Stimulated activated CD8-positive, alpha-beta memory T cell treated with anti-CD3 and anti-CD28 coated beads, Interleukin-4, amount 100 ng/mL, for 1 hour (primary cell): ENCODE measurements at places on chromosomes 6 and 20.

GRCh38 chr6:90387826-90388225 is 91.2 kb upstream of the BACH2 start:
- DNase-seq, result no peak

GRCh38 chr6:152271776-152272464 is 365.2 kb downstream of the SYNE1 start:
- DNase-seq, result no peak

DNA sequence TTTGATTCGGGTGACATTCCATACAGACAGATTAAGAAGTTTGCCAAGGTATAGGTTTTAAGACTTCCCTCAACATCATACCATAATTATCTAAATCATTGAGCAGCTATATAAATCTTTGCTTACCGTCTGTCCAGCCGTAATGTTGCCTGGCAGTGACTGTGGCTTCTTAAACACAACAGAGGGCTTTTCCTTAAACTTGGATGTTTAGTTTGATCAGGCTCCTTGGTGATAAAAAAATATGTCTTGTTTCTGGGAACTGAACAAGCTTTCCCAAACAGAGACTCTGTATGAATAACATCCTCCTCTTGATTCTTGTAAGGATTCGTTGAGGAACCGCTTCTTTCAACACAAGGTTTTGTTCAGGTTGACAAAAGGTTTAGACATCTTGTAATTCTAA is 130.9 kb downstream of the QKI start:
- no peak for DNase-seq

GRCh38 chr6:16747232-16748024 is 13.8 kb downstream of the ATXN1 start:
- DNase-seq, result no peak

GRCh38 chr6:57294862-57295445 is 22.5 kb upstream of the PRIM2 start:
- no peak for DNase-seq

DNA sequence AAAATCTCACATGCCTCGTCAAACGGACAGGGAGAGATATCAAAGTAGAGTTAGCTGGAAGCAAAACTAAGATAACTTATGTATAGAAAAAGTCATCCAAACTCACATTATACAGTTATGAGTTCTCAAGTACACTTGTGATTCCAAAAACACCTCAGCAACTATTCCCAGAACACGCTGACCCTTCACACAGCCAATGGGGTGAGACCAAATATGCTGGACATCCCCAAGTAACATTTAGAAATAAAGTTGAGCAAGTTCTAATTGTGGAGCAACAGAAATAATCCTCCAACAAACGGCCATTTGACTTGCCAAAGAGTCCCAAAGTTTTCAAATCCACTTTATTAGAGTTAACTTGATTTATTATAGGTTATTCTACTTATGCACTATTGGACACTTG is 52.4 kb downstream of the LY86 start:
- DNase-seq, result no peak

GRCh38 chr20:51532577-51533191 is 9.8 kb downstream of the NFATC2 start:
- no peak for DNase-seq

GRCh38 chr20:16898433-16898832 is 150.3 kb downstream of the OTOR start:
- no peak for DNase-seq

DNA sequence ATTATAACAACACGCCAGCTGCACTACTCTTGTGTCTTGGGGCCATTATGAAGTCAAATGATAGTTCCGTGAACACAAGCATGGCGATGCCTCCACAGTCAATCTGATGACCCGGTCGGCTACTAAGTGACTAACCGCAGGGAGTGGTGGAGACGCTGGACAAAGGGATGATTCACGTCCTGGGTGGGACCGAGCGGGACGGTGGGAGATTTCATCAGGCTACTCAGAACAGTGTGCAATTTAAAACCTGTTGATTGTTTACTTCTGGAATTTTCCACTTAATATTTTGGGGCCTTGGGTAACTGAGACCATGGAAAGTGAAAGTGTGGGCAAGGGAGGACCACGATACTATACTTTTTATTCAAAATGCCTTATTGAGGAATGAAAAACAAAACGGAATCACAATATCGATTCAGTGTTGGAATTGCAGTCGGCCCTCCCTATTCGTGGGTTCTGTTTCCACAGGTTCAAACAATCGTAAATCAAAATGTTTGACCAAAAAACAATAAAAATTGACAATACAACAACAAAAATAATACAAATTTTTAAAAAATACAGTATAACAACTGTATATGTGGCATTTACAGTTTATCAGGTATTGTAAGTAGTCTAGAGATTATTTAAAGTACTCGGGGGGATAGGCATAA is 66.5 kb downstream of the MYLK4 start:
- no peak for DNase-seq

GRCh38 chr6:33431880-33432541 is 12.1 kb downstream of the SYNGAP1 start:
- no peak for DNase-seq

- no peak for DNase-seq
Observed at GRCh38 chr6:160455081-160455480, 106.9 kb downstream of the SLC22A3 start.

- no peak for DNase-seq
Observed at GRCh38 chr6:149913085-149913484, 9.8 kb downstream of the RAET1G start.

- DNase-seq, result no peak
Observed at GRCh38 chr6:30206799-30207618, 6.2 kb downstream of the TRIM26 start.

GRCh38 chr20:44181611-44182010 is 5.4 kb downstream of the JPH2 start:
- no peak for DNase-seq

DNA sequence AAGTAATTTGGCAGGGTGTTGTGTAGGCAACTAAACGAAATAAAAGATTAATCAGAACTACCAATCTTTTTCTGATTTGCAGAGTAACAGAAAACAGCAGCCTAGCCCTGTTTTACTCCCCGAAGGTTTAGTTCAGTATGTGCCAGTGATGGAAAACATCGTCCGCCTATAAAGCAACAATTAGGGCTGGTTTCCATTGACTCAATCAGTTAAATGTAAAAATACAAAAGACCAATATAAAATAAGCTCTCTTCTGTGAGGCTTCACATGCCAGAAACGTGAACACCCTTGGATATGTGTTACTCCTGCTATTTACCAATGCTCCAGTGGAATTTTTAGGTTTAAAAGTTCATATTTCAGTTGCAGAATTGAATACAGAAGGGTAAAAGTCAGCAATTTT is 210.5 kb upstream of the RSPO3 start:
- no peak for DNase-seq

DNA sequence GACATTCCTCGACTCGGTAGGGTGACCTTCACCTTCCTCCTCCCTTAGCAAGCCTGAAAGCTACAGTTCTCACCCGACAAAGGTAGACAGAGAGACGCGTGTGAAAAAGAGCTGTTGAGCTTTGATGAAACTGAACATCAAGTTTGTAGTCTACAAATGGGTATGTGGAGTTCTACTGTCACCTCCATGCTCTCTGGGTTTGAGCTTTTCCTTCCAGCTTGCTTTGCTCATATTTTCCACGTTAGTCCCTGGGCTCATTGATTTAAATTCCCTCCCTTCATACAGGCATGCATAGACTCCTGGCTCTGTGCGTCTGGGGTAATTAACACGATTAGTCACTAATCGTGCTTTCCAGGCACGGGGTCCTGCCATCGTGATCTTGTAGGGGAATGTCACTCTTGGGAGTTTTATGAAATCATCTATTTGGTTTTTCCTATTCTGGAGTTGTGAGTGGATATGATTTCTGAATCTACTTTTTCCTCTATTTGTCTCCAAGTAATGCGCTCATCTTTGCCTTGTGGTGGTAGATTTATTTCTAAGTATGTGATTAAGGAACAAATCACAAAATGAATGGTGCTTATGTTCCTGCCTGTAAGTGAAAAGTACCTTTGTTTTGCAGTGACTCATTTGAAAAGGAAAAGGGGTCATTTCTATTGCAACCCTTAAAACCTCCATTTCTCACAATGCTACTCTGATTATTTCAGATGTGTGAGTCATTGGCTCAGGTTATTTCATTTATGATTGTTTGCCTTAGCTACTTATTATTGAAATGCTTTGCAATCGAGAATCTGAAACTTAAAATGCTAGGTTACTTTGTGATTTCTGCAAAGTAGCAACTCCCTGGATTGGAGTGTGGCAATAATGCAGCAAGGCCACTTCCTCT is 154.6 kb downstream of the ZDHHC14 start:
- DNase-seq, result no peak

DNA sequence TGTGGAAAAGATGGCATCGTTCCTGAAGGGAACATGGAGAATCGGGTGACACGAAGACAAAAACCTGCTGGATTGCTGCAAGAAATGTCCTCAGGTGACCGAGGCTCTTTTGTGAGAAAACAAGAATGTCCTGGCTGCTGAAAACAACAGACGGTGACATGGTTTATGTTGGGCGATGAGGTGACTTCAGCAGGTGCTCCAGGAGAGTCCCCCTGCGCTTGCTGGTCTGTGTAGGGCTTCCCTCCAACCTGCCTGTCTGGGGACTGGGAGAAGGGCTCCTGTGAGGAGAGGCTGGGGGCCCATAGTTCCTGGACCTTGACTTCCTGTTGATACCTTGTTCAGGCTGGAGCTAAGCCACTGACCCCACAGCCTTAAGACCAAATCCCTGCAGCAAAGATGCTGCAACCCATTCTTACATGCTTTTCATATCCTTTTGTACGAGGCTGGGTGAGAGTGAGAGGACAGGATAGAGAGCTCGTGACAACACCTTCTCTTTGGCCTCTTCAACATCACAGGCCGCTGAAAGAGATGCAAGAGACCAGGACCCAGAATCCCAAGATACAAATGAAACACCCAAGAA is 134.8 kb downstream of the CD83 start:
- DNase-seq, result no peak

DNA sequence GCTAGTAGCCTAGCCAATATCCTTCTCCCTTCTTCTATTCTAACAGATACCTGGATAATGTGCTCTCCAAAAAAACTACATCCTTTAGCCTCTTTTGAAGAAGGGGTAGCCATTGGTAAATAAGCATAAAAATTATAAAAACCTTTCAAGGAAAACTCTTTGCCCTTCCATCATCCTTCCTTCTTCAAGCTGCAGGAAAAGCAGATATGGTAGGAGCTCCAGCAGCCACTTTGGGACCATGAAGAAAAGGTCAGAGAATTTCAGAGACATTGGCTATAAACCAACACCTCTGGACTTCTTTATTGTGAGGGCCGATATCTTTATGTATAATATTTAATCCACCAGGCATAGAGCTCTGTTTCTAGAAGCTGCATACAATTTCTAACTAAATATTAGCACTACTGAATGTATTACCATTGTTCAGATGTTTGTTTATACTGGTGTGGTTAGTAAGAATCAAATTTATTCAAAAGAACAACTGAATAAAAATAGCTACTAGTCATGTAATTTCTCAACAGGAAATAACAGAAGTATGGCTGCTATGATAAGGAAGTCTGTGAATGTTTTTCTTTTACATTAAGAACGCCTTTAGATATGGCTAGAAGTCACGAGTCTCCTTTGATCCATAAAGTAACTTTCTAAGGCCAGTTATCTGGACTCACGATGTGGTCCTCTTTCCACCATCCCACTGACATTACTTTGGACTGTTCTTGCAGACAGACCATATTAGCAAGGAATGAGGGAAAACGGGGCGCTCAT is 32.2 kb downstream of the MYLK4 start:
- no peak for DNase-seq

DNA sequence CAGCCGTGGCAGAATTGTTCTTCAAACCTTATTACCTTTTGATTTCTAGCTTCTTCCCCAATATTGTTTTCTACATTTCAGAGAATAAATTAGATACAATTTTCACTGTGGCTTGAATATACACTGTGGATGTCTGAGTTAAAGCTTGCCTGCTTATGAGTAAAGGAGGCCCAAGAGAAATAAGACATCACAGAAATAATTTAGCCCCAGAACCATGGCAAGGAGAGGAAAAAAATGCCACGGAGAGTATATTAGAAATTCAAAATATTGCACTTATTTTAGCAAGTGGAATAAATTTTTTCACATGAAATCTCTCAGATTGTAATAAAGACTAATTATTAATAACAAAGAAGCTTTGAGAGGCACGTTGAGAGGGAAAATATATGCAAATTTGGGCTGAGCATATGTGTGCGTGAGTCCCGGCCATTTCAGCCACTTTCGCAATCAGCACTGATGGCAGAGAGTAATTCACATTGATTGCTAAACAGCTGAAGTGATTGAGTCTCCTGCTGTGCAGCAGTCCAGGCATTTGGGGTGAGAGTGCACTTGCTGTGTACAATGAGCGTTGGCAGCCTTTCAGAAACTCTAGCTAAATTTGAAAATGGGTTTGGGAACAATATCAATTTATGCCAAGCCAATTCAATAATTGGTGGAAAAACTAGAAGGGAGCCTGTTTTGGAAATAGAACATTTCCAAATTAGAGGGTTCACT is 596.0 kb downstream of the EPM2A start:
- DNase-seq, result no peak

GRCh38 chr6:52745764-52746201 is 17.5 kb downstream of the GSTA2 start:
- no peak for DNase-seq

- DNase-seq, result peak; percentile 49
Observed at GRCh38 chr6:37705239-37706051, 7.8 kb upstream of the MDGA1 start.

DNA sequence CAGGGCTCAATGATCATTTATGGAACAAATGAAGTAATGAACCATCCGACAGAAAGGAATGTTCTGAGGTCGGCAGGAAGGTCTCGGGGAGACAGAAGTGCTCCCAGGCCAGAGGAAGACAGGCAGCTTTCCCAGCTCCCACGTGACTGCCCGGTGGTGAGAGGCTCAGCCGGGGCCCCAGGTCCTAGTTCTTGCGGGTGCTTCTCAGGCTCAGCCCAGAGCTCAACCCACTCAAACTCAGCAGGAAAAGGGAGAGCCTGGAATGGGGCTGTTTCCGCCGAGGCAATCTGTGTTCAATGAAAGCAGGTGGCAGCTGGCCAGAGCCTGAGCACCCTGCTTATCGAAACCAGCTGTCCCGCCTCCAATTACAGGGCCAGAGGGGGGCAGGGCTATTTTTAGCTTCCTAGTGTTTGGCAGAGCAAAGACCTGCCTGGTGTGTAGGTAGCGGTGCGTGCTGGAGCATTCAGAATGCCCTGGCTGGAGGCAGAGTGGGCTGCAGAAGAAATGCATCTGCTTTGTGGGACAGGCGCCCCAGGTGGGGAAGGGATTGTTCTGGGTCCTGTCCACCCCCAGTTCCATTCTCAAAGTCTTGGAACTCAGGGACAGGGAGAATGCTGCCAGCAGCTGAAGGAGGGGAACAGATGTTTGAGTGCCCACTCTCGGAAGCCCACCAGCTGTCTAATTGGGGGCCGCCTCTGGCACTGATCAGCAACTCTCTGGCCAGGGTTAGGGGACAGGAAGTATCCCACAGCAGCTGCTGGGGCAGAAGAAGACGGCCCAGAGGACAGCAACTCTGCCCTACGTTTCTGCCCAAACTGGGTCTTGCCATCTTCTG is 145.1 kb downstream of the PREX1 start:
- DNase-seq, result no peak

DNA sequence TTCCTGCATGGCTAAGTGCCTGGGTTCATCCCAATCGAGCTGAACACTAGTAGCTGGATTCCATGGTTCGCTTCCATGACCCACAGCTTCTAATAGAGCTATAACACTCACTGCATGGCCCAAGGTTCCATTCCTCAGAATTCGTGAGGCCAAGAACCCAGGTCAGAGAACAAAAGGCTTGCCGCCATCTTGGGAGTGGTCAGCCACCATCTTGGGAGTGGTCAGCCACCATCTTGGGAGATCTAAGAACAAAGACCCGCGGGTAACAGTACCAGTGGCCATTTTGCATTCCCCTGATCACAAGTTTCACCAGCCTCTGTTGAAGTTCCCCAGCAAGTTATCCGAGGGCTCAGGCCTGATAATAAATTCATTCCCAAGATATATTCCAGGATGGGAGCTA is 179.6 kb downstream of the LMBRD1 start:
- no peak for DNase-seq
